ENCODE measurements at places on chromosomes 5 and 9. TPM values are rescaled to one million over a fixed set of nuclear protein-coding genes. Genes with fewer than 3 reads are reported as not detected.

Gene PTPDC1
- total RNA-seq = 7.2 TPM

Gene NR2F1-AS1
- total RNA-seq = not detected

Gene PCDHA10
- not detected for total RNA-seq

Gene LAMC3
- total RNA-seq = not detected

Gene RMRP
- total RNA-seq = 6,583 TPM

Gene TGFBI
- not detected for total RNA-seq

Gene PCDHA9
- total RNA-seq = not detected
